Body of pancreas (tissue), 4 donors: ENCODE measurements at places on chromosomes 3 and 15. TPM values are rescaled to one million over a fixed set of nuclear protein-coding genes. Genes with fewer than 3 reads are reported as not detected.

DNA sequence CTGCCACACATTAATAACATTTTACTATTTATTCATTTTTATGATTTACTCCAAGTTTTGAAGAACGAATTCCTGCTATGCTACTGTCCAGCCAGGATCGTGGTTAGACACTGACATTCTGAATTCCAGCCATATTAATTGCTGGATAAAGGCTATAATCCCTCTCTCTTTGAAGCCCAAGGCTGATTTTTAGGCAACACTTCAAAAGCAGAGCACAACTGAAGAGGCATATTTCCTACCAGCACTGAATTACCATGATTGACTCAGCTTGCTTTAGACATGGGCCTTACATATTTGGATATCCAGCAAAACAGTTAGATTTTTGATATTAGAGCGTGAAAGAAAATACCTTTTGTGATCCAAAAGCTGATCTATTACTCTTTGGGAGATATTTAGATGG lies 205.0 kb downstream of the ZIC1 start:
- DNase-seq: no peak

DNA sequence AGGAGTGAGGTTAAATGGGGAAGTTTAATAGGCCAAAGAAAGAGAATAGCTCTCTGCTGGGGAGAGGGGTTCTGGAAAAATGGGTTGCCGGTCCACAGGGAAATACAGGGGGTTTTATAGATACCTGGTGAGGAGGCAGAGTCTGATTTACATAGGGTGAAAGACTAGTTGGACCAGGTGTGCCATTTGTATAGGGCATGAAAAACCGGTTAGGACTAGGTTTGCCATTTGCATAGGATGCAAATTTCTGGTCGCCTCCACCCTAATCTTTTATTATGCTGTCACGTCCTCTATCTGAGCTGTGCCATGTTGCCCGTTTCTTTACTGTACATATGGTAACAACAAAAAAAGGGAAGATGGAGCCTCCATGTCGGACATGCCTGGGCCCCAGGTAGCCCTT lies 960.1 kb downstream of the FHIT start:
- no peak for DNase-seq

- no peak for DNase-seq
These were observed 65.4 kb downstream of the AQP9 start for GRCh38 chr15:58203537-58203936.

- no peak for DNase-seq
These were observed 42.4 kb downstream of the ARRDC4 start for GRCh38 chr15:98002866-98003265.

DNA sequence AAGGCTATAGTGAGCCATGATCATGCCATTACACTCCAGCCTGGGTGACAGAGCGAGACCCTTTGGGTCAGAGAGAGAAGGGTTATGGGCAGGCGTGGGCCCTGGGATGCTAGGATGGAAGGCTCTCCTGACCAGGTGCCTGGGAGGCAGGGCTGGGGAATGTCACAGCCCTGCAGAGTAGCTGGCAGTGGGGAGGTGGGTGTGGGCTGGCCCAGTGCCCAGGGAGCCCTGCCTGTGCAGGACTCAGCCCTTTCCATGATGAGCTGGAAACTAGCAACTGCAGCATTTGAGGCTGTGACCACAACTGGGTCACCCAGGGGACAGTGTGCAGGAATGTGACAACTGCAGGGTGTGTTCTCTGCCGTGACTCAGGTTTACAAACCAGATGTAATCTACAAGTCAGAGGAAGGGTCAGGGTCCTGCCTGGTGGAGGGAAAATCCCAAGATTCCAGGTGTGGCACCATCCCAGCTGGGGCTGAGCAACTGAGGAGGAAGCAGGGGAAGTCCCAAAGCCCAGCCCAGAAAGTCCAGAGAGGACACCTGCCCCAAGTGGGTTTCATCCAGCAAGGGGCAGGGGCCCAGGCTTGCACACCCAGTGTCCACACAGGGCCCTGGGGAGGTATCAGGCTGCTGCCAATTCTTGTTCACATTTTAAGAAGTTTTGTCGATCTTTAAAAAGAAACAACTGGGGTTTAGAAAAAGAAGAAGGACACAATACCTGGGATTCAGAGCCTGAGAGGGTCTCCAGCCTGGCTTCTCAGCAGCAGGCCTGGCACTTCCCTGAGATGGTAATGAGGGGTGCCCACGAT lies 45.5 kb downstream of the SLC28A1 start:
- peak; percentile 72 for DNase-seq

DNA sequence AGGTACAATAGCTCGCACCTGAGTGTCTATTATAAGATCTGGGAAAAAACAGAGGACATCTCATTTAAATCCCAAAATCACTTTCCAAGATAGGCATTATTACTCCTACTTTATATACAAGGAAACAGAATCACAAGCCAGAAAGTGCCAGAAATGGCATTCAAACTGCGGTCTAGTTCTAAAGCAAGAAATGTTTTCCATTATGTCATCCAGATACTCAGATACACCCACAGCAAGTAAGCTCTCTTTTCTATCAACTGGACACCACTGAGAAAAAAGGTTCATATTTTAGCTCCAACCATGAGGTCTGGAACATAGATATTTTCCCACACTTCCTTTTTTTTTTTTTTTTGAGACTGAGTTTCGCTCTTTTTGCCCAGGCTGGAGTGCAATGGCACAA lies 8.1 kb downstream of the SLC33A1 start:
- DNase-seq: peak; percentile 48

DNA sequence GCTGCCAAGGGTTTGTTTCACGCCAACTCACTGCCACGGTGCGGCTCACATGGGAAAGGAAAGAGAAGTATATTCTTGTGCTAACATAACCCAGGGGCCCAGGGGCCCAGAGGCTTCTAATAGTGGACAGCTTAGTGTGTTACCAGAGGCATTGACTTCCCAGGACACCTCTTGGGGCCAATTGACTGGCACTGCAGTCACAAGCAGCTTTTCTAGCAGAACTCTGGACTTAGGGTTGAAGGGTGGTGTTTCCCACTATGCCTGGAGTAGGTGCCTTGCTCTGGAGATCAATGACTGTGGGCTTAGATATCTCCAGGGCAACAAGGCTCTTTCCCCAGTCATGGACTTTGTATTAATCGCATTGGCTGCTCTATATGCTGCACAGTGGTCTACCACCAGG lies 172.7 kb upstream of the KBTBD8 start:
- peak; percentile 7 for DNase-seq

- no peak for DNase-seq
These were observed 714.9 kb downstream of the OTOL1 start for GRCh38 chr3:162211470-162211869.

DNA sequence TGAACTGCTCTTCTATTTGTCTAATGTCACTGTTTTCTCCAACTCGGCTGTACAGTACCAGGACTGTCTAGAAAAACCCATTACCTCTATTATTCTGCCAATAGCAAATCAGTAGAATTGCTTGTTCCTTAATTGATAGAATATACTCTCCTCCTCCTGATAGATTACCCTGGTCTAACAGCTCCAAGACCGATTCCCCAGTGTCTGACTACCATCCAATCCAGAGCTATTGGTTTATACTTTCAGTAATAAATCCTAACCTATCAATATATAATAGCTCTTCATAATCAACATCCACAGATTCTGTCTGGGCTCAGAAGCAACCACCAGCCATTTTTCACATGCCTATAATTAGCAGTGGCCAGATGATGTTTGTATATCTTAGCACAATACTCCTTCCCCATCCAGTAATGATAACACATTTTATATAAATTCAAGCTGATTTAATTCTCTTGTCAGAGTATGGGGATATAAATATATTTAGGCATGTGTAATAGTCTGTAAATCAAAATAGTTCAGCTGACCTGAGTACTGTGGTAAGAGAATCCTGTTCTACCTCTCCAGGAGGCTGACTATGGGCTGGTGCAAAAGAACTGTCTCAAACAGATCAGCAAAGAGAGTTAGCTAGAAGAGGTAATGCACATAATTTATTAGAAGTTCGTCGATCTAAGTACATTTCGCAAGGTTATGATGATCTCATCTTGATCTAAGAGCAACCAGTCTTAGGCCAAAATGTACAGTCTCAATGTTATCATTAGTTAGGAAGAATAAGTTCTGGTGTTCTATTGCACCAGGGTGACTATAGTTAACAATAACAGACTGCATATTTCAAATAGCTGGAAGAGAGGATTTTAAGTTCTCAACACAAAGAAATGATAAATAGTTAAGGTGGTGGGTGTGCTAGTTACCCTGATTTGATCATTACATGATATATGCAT lies 193.4 kb downstream of the SHOX2 start:
- no peak for DNase-seq

GRCh38 chr3:193563426-193563825 lies 8.7 kb upstream of the ATP13A4 start:
- peak; percentile 51 for DNase-seq

GRCh38 chr15:62164014-62164395 lies 1.1 kb downstream of the C2CD4B start:
- DNase-seq: no peak

DNA sequence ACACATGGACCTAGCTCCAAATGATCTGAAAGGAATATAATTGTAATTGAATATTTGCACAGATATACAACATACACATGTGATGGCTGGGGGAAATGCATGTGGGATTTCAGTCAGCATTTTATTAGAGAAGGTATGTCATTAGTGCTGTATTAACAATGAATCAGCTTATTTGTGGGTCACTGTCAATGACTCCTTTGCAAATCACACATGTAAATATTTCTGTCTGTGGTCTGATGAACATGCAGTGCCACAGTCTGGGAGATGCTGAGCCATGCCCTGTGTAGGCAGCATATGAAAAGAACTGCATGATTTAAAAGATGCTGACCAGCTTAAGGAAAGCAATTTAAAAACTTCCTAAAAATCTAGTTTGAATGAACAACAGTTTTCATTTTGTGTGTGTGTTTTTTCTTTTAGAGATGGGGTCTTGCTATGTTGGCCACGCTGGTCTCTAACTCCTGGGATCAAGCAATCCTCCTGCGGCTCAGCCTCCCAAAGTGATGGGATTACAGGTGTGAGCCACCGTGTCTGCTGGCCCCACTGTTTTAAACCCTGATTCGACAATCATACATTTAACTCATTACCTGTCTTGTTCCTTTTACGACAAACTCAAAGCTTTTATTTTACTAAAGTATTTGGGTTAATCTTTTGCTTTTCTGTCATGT lies 803 bp upstream of the B3GNT5 start:
- no peak for DNase-seq

GRCh38 chr15:60635507-60636352 lies 156.8 kb upstream of the ICE2 start:
- no peak for DNase-seq

The DUOXA1 gene
- total RNA-seq: not detected

The ALPK3 gene
- total RNA-seq: 15.8 TPM

The GHSR gene
- total RNA-seq: 3.6 TPM

The TMEM40 gene
- not detected for total RNA-seq
